ENCODE measurements at places on chromosomes 12 and 14.

DNA sequence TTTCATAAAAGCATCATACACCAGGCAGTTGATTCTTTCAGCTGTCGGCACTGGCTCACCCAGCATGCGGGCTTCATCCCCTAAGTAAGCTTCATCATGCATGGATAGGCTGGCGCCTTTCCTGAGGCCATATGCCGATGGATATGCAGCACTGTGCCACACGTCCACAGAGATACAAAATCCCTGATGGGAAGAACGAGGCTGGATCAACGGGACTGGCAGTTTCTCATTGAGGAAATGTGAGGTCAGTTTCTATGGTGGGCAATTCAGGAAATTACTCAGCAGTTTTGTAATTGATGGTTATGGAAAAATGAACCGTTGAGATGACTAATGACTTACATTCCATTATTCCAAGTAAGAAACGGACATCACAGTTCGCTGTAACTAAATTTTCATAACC lies 453.8 kb downstream of the TMEM121 start:
- no peak for DNase-seq

GRCh38 chr14:95428557-95428956 lies 87.9 kb downstream of the SYNE3 start:
- no peak for DNase-seq

DNA sequence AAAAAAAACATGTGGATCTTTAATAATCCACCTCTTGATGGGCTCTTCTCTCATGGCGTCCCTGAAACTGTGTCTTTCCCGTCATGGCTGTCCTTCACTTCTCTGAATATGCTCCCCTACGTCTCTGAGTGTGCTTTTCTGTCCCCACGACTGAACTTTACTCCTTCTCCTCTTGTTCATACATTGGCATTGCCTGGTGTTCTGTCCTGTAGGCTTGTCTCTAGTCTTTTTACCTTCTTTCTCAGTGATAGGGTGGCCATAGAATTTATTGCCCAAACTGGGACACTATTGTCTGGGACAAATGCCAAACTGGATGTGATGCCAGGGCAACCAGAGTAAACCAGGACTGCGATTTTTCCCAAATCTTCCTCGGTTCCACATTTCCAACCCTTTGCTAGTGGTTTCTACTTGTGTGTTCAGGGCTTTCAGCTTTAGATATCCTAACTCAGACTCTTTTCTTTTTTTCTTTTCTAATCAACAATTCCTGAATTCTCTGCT lies 202.2 kb downstream of the ATP23 start:
- no peak for DNase-seq

- DNase-seq, result no peak
Measured at GRCh38 chr12:53652366-53652765, 23.5 kb downstream of the ATP5MC2 start.

DNA sequence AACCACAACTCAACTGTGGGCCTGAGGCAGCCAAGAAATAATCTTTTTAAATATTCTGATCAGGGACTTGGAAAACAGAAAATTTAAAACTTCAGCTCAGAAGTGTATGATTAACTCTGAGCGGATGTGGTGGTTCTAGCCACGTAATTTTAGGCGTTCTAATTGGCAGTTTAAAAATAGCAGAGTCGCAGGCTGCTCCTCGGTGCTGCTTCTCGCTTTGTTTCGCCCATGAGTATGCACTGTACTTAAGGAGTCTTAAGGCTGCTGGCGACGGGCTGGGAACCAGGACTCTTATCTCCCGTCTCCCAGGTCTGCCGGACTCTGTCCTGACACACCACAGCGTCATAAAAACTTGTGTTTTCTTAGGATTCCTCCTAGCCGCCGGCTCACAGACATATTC lies 113.4 kb upstream of the PELI2 start:
- no peak for DNase-seq

GRCh38 chr14:24416254-24416931 lies 13.1 kb downstream of the CBLN3 start:
- no peak for DNase-seq

- no peak for DNase-seq
Measured at GRCh38 chr14:29310757-29311156, 544.2 kb downstream of the FOXG1 start.

GRCh38 chr14:76346391-76347160 lies 29.4 kb upstream of the ESRRB start:
- DNase-seq, result no peak

DNA sequence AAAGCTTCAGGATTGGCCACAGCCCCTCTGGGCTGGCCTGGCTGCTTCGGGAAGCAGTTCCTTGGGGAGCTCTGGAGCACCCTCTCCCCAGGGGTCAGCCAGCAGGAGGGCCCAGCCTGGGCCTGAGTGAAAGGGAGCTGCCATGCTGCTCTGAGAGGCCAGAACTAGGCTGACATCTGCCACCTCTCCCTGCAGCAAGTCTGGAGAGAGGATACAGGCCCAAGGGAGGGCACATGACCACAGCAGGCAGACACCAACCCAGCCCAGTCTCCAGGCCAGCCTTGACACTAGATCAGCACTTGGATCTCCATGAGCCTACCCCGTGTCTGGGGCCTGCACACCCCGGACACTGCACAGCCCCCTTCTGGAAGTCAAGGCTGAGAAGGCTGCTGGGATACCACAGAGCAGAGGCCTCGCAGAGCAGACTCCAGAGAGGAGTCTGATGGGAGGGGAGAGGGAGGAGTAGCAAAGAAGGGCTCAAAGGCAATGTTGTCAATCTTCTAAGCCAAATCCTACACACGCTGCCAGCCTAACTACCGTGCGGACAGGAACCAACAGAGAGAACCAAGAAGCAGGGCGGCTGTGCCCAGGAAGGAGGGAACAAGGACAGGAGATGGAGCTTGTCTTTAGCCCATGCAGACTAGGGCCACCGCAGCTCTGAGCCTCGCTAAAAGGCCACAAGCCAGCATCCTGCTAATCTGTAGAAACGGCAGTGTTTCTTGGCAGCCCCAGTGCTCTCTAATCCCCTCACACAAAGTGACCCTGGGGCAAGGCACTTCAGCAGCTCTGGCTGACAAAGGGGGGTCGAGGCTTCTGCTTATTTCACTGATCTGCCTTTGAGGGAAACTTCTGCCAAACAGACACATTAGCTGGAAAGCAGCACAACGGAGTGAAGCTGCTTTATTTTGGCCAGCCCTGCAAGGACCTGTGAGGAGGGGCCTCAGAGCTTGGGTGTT lies 12.9 kb downstream of the COL2A1 start:
- no peak for DNase-seq

GRCh38 chr14:24692382-24693352 lies 58.7 kb upstream of the GZMB start:
- DNase-seq, result no peak

DNA sequence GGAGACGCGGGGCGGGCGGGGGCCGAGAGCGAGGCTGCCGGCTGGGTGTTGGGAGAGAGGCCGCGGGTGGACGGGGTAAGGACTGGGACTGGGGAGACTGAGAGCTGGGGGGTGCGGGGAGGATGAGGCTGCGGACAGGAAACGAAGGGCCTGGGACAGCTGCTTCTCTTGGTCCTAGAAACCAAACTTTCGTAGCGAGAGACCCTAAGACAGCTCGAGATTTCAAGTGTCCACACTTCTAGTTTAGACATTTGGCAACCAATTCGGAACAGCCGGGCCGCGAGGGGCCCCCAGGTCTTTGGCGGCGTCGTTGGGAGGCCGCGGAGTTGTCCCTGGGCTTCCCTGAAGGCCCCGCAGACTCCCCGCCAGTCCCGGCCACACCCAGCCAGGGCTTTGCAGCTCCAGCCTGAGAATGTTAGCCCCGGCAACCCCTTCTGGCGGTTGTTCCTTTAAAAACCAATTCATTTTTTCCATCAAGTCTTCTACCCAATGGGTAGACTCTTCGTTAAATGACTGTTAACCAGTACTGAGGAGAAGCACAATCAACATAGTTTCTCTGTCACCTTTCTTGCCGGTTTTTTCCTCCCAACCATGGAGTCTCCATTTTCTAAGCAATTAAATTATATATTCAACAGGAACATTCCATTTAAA lies 11.5 kb downstream of the NKX2-1 start:
- DNase-seq, result no peak

DNA sequence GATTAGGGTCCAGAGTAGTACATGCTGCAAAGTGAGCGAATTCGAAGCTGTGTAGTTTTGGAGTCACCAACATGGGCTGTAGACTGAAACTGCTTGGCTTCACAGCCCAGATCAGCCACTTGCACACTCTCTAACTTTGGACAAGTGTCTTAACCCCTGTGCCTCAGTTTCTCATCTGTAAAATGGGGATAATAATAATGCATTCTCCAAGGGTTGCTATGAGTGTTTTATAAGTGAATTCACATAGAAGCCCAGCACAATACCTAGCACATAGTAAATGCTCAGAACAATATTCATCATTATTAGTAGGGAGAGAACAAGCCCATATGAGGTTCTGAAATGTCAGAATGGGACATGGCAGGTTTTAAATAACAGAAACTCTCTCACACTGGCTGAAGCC lies 10.4 kb downstream of the WSCD2 start:
- DNase-seq, result no peak

DNA sequence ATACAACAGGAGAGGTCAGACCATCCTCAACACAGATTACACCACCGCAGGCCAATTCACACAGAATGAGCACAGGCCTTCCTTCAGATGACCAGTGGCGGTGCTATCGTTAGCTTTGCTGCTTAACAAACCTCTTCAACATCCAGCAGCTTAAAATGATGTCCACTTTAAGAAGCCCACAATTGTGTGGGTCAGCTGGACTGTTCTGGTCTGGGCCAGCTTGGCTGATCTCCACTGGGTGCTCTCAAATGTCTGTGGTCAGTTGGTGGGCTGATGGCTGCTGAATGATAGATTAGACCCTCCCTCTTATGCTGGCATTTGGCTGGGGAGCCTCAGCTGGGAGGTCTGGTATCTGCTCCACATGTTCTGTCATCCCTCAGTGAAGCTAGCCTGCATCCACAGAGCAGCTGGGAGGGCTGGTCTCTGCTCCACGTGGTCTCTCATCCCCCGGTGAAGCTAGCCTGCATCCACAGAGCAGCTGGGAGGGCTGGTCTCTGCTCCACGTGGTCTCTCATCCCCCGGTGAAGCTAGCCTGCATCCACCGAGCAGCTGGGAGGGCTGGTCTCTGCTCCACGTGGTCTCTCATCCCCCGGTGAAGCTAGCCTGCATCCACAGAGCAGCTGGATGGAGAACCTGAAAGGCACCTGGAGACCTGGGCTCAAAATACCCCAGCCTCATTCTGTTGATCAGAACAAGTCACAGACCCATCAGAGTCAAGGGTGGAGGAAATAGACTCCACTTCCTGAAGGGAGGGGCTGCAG lies 203.6 kb upstream of the DIO3 start:
- DNase-seq, result no peak

- no peak for DNase-seq
Measured at GRCh38 chr12:29752121-29752520, 31.6 kb downstream of the TMTC1 start.

- DNase-seq, result no peak
Measured at GRCh38 chr14:72503271-72503670, 390.6 kb downstream of the DPF3 start.

- no peak for DNase-seq
Measured at GRCh38 chr14:75142494-75142893, 15.6 kb upstream of the NEK9 start.

DNA sequence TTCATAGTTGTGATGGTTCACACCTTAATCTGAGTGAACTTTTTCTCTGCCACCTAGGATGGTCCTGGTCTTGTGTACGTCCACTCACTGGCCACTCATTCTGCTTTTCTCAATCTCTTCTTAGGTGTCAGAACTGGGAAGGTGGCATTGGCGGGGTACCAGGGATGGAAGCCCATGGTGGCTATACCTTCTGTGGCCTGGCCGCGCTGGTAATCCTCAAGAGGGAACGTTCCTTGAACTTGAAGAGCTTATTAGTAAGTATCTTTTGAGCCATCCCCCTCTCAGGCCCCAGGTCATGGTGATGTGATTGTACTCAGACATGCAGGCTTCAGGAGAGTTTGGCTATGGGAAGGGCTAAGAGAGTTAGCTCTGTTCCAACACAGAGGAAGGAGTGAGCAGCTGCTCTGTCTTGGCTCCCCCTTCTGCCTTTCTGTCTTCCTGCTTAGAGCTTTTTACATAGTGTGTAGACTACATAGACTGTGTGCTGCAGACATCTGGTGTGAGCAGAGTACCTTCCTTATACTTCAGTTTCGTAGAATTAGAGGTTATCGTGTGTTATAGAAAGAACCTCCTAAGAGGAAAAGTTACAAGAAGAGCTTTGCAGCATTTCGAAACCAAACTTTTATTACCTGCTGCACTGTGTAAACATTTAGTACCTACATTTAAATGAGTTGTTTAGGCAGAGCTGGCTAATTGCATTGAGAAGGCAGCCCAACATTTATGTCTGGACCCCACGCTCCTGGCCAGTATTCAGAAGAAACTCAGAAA lies 54.2 kb downstream of the FNTB start:
- no peak for DNase-seq

DNA sequence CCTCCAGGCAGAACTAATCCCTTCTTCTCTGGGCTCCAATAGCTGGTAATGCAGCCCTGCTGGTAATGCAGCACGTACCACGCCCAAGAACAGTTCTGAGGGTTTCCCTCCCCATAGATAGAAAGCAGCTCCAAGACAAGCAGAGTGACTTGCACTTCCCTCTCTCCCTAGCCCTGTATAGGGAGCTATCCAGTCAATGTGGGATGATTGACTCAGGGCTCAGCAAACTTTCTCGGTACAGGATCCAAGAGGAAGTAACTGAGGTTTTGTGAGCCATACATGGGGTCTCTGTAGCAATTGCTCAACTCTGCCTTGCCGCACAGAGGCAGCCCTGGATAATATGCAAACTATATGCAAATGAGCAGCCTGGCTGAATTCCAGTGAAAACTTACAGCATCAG lies 15.5 kb upstream of the FKBP4 start:
- no peak for DNase-seq

DNA sequence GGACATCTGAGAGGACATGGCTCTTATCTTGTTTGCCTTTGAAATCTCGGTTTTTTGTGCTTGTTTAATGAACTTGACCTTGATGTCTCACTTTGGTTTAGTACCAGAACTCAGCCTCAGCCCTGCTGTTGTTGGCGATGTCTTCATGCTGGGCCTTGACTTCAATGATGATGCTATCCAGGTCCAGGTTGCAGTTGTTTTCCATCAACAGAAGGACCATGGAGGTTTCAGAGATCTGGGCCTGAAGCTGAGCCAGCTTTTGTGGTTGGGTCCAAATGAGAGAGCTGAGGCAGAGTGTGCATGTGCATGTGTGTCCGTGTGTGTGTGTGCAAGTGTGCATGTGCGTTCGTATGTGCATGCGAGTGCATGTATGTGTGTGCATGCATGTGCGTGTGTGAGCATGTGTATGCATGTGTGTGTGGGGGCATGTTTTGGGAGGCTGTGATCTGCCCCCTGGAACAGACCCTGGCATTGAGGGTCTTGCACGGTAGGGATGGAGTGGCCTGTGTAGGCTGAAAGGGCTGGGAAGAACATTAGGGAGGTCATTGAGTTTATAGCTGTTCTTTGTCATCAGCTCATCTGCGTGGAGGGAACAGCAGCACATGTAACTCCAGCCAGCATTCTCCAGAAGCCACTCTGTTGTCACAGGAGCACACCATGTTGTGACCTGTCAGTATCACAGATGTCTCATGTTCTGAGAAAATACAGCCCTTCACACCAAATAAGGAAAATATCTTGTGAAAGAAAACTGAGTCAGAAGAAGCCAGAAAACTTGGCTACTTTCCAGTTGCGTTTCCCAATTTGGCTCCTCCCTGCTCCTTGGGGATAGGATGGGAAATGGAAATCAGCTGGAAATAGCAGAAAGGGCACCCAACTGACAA lies 10.0 kb upstream of the KRT82 start:
- no peak for DNase-seq
